ENCODE measurements at places on chromosomes 2 and 18. TPM values are rescaled to one million over a fixed set of nuclear protein-coding genes. Genes with fewer than 3 reads are reported as not detected.

The MEP1B gene
- not detected for total RNA-seq

The G6PC2 gene
- total RNA-seq = not detected

- DNase-seq = no peak
- no peak overlapping the region for H3K4me3 ChIP-seq
- H3K36me3 ChIP-seq = no peaks in the 10 kb centered on the region
- no peaks in the 10 kb centered on the region for H3K27me3 ChIP-seq
- H3K27ac ChIP-seq = no peak overlapping the region
Observed at GRCh38 chr2:131801210-131801744, 273.6 kb downstream of the CCDC74A start.

DNA sequence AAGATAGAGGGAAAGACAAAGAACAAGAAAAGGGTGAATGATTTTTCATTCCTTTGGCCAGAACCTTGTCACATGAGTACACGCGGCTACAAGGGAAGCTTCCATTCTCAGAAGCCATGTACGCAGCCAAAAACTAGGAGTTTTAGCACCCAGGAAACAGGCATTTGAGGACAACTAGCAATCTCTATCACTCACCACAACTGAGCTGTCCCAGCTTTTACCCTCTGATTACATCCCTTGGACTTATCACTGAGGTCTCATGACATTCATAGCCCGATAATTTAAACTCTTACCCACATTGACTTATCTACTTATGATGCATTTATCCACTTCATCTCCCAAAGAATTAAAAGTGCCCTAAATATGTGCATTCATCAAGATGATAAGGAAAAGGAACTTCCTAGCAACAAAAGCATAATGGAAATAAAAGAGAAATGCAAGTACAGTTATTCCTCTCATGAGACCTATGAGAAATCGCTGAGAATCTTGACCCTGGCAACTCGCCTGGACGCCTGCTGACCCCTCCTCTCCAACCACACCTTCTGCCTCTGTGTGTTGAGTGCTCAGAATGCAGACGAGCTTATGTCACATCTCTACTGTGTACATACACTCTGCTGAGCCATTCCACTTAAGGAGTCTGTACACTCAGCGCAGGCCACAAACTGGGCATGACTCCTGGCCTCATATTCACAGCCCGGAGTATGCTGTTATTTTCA, 28.7 kb upstream of the MFSD6 start:
- no peak for DNase-seq
- no peaks in the 10 kb centered on the region for H3K4me1 ChIP-seq
- H3K27ac ChIP-seq = no peak overlapping the region
- no peaks in the 10 kb centered on the region for H3K36me3 ChIP-seq

- no peak for DNase-seq
- H3K27ac ChIP-seq = no peak overlapping the region
- H3K27me3 ChIP-seq = no peaks in the 10 kb centered on the region
- H3K4me3 ChIP-seq = no peak overlapping the region
- no peaks in the 10 kb centered on the region for H3K36me3 ChIP-seq
Observed at GRCh38 chr2:78418021-78418420, 607.5 kb upstream of the REG3G start.

Measured in CD8-positive, alpha-beta memory T cell (primary cell).